Activated T-helper 17 cell treated with anti-CD3 and anti-CD28 coated beads, Interleukin-2, amount 50 U/mL, for 72 hours (primary cell): ENCODE measurements at places on chromosomes 2 and 18.
A peak's percentile ranks its signal among the peaks of the same experiment; 100 is the strongest.

- H3K36me3 ChIP-seq: peaks cover 92% of the 10 kb centered on the region
- no peak overlapping the region for H3K27ac ChIP-seq
- H3K27me3 ChIP-seq: no peaks in the 10 kb centered on the region
Observed at GRCh38 chr2:157758586-157758985, 117.5 kb downstream of the ACVR1 start.

GRCh38 chr2:217797165-217797564 lies 205.6 kb downstream of the TNS1 start:
- H3K27ac ChIP-seq: peak overlapping the region; percentile 56
- H3K4me1 ChIP-seq: no peaks in the 10 kb centered on the region
- no peaks in the 10 kb centered on the region for H3K36me3 ChIP-seq
- no peaks in the 10 kb centered on the region for H3K27me3 ChIP-seq

- peaks cover 12% of the 10 kb centered on the region for H3K27me3 ChIP-seq
- no peak overlapping the region for H3K27ac ChIP-seq
- H3K4me3 ChIP-seq: no peak overlapping the region
Observed at GRCh38 chr18:58135183-58135641, 91.2 kb downstream of the NEDD4L start.

- ATAC-seq: no peak
- no peaks in the 10 kb centered on the region for H3K27me3 ChIP-seq
- H3K36me3 ChIP-seq: no peaks in the 10 kb centered on the region
- no peak overlapping the region for H3K27ac ChIP-seq
Observed at GRCh38 chr2:235763816-235764215, 270.0 kb downstream of the AGAP1 start.

- H3K4me1 ChIP-seq: peaks cover 6% of the 10 kb centered on the region
- no peak for ATAC-seq
Observed at GRCh38 chr2:128327180-128327964, 8.7 kb upstream of the HS6ST1 start.

DNA sequence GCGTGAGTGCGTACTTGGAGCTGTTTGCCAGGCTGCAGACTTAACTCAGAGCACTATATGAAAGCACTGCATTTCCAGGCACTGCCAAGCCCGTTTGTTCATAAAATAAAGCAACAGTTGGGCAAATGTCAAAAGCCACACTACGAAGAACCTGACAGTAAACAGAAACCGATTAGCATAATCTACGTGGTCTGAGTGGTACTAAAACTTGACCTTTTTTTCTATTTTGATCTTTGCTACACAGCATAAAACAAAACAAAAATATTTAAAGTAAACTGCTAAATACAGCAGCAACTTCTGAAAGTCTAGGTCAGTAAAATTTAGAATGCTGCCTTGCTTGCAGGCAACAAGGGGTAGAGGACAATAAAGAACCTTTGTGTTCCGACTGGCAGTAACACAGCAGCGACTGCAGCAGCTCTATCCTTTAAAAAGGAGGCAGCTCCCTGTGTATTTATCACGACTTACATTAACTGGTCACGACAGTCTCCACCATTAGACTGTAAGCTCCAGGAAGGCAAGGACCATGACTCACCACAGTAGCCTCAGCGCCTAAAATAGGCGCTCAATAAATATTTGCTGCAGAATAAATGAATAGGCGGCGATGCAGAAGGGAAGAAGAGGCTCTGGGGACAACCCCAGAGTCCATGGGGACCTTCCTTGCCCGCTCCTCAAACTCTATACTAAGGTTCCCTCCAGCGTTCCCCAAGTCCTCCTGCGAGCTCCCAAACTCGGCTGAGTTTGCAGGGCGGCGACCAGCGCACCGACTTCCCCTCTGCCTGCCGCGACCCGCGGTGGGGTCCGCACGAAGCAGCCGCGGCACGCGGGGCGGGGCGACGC lies 902 bp downstream of the SS18 start:
- ATAC-seq: peak; percentile 13
- peaks cover 30% of the 10 kb centered on the region for H3K36me3 ChIP-seq
- peak overlapping the region; percentile 95 for H3K4me3 ChIP-seq
- H3K27ac ChIP-seq: peak overlapping the region; percentile 97
- peaks cover 19% of the 10 kb centered on the region for H3K4me1 ChIP-seq
- H3K27me3 ChIP-seq: no peaks in the 10 kb centered on the region

DNA sequence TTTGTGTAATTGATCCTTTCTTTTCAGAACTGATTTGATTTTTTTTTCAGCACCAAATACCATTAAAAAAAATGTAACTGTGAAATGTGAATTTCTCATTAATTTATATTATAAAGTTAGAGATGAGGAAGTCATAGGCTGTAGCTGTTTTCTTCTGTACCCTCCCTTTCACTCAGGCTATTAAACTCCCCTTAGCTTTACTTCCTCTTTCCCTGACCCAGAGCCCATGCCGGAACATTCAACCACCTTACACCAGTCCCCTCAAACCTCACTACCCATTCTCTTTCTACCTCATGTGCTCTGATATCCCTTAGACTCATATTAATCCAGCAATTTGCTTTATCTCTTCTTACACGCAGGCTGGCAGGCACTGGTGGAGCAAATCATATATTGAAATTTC lies 12.4 kb downstream of the GALNT5 start:
- H3K4me1 ChIP-seq: no peaks in the 10 kb centered on the region
- ATAC-seq: no peak
- no peak overlapping the region for H3K4me3 ChIP-seq
- no peak overlapping the region for H3K27ac ChIP-seq
- no peaks in the 10 kb centered on the region for H3K27me3 ChIP-seq

DNA sequence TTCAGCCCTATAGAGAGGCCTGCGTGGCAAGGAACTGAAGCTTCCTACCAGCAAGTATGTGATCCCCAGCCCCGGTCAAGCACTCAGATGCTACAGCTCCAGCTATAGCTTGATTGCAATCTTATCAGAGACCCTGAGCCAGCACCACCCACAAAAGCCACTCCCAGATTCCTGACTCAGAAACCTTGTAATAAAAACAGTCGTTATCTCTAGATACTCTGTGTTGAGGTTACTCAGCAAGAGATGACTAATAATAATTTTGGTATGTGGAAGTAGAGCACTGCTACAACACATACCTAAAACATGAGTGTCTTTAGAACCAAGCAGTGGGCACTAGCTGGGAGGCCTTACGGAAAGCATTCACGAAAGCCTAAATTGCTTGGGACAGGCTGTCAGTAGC lies 216.9 kb downstream of the UXS1 start:
- no peaks in the 10 kb centered on the region for H3K27me3 ChIP-seq
- no peak overlapping the region for H3K4me3 ChIP-seq
- H3K36me3 ChIP-seq: no peaks in the 10 kb centered on the region
- no peak overlapping the region for H3K27ac ChIP-seq

DNA sequence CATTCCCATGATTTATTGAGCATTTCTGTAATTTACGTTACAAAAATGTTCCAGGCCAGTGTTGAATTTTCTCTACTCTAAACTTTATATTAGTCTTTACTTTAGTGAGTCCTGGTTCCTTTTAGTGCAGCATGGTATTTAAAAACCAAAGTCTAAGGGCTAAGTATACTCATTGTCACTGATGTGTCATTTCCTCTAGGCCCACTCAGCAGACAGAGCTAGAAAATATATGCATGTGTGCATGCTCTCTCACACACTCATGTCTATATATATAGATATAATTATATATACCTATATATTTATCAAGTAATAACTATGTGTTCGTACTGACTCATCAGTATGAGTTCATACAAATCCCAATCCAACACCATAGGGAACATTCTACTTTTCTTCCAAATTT lies 132.5 kb upstream of the SLC8A1 start:
- H3K36me3 ChIP-seq: no peaks in the 10 kb centered on the region
- no peak for ATAC-seq

DNA sequence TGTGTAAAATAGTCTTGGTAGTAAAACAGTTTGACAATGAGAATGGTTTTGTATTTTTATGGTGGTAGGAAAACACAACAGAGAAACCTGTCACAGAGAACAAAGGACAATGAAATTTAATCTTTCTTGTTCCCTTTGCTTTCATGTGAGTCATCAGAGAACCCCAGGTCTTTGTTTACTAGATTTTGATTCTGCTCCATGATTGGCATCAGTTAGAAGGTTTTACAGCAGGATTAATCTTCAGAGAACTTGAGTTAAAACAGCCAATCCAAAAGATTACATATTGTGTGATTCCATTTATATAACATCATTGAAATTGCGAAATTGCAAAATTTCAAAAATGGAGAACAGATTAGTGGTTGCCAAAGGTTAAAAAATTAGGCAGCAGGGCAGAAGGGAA lies 2.5 kb downstream of the APLF start:
- no peak overlapping the region for H3K4me3 ChIP-seq
- H3K4me1 ChIP-seq: peaks cover 22% of the 10 kb centered on the region
- no peak overlapping the region for H3K27ac ChIP-seq
- H3K36me3 ChIP-seq: peaks cover 17% of the 10 kb centered on the region
- ATAC-seq: no peak
- H3K27me3 ChIP-seq: no peaks in the 10 kb centered on the region

GRCh38 chr18:32454593-32454992 lies 16.1 kb downstream of the GAREM1 start:
- peaks cover 35% of the 10 kb centered on the region for H3K27me3 ChIP-seq
- no peaks in the 10 kb centered on the region for H3K4me1 ChIP-seq
- no peak overlapping the region for H3K4me3 ChIP-seq
- ATAC-seq: no peak
- H3K36me3 ChIP-seq: no peaks in the 10 kb centered on the region

- ATAC-seq: no peak
- no peak overlapping the region for H3K4me3 ChIP-seq
- no peaks in the 10 kb centered on the region for H3K27me3 ChIP-seq
Observed at GRCh38 chr2:38735999-38736320, 15.2 kb downstream of the SRSF7 start.

- H3K4me1 ChIP-seq: peaks cover 10% of the 10 kb centered on the region
- peak; percentile 25 for ATAC-seq
Observed at GRCh38 chr2:8680822-8681760, 765 bp upstream of the ID2 start.

GRCh38 chr18:59360381-59360780 lies 1.3 kb upstream of the LMAN1 start:
- H3K4me3 ChIP-seq: peak overlapping the region; percentile 93
- no peaks in the 10 kb centered on the region for H3K27me3 ChIP-seq
- H3K36me3 ChIP-seq: peaks cover 36% of the 10 kb centered on the region
- ATAC-seq: no peak
- peaks cover 10% of the 10 kb centered on the region for H3K4me1 ChIP-seq
- H3K27ac ChIP-seq: no peak overlapping the region

DNA sequence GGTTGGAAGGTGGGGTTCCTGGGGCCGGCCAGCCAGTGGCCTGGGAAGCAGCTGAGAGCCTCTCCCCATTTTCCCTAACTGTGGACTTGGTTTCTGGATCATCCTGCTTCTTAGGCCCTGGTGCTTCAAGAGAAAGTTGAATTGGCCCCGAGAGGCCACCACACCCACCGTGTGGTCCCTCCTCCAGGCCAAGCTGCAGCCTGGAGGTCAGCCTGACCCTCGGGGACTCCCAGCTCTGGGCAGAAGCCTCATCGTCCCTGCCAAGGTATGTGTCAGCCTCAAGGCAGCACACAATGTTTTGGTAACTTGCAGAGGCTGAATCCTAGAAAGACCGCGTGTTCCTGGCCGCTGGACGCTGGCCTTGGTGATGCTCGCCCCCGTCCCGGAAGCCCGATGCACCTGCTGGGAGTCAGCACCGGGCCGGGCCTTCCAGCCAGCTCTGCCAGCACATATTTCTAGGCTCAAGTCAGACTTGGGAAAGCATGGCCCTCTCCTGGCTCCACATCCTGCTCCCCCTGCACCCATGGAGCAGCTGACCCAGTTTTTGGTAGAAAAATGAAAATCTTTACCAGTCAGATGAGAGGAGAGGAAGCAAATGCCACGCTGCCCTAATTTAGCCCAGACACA lies 72.6 kb downstream of the ACTR2 start:
- peaks cover 14% of the 10 kb centered on the region for H3K27me3 ChIP-seq
- peak overlapping the region; percentile 98 for H3K27ac ChIP-seq
- peaks cover 12% of the 10 kb centered on the region for H3K36me3 ChIP-seq
- ATAC-seq: no peak
- H3K4me1 ChIP-seq: peaks cover 37% of the 10 kb centered on the region

DNA sequence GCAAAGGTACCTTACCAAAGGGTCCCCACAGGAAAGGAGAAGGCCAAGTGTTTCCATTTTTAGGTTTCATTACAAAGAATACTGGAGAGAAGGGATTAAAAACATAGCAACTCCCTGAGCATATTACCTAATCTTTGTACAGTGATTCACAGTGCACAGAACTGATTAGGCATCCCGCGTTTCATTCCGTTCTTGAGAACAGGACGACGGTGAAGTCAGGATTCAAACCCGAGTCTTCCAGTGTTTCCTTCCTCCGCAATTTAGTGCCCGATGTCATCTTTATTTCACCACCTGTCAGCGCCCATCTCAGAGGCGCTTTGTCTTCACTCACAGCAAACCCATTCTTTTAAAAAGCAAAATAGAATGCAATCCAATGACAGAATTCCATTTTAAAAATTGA lies 488.5 kb downstream of the EIPR1 start:
- H3K27ac ChIP-seq: no peak overlapping the region
- ATAC-seq: no peak
- no peaks in the 10 kb centered on the region for H3K36me3 ChIP-seq
- no peak overlapping the region for H3K4me3 ChIP-seq
- H3K27me3 ChIP-seq: peaks cover 7% of the 10 kb centered on the region

DNA sequence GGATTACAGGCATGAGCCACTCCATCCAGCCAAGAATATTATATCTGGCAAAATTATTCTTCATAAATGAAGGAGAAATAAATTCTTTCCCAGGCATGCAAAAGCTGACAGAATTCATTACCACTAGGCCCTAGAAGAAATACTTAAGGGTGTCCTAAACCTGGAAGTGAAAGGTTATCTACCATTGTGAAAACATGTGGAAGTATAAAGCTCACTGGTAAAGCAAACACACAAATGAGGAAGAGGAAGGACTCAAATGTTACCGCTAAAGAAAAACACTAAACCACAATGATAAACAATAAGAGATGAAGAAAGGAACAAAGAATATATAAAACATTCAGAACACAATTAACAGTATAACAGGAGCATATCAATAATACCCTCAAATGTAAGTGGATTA lies 171.8 kb downstream of the CAMKMT start:
- ATAC-seq: no peak
- H3K27me3 ChIP-seq: no peaks in the 10 kb centered on the region
- H3K27ac ChIP-seq: no peak overlapping the region
- H3K36me3 ChIP-seq: peaks cover 18% of the 10 kb centered on the region
- no peak overlapping the region for H3K4me3 ChIP-seq

DNA sequence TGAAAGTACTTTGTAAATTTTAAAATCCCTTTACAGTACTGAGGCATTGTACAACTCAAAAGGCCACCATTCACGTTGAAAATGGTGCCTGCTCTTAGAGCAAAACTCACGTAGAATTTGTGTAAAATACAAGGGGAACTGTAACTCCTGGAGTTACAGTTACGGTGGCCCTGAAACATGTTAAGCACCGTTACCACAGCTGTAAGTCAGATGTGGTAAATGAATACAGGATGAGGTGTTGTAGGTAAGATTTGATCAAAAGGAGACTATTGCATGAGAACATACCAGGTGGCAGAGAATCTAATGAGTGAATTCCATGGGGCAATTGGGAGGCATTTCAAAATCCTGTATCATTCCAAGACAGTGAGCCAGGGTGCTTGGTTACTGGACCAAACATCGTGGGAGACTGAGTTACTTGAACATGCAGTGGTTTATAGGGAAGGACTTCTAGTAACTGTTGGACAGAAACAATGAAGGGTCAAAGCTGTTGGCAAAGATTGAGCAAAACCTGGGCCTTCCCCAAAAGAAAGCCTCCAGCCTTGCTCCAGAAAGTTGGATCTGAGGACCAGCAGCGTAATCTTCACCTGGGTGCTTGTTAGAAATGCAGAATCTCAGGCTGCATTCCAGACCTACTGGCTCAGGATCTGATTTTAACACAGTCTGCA lies 535.8 kb upstream of the POU3F3 start:
- H3K4me3 ChIP-seq: no peak overlapping the region
- no peaks in the 10 kb centered on the region for H3K4me1 ChIP-seq
- ATAC-seq: no peak
- peaks cover 2% of the 10 kb centered on the region for H3K27me3 ChIP-seq

- peaks cover 36% of the 10 kb centered on the region for H3K27me3 ChIP-seq
- peaks cover 16% of the 10 kb centered on the region for H3K4me1 ChIP-seq
- no peak overlapping the region for H3K27ac ChIP-seq
- H3K36me3 ChIP-seq: peaks cover 6% of the 10 kb centered on the region
Observed at GRCh38 chr2:38033646-38034045, 42.3 kb downstream of the CYP1B1 start.
